ENCODE measurements at places on chromosomes 1 and 21.

DNA sequence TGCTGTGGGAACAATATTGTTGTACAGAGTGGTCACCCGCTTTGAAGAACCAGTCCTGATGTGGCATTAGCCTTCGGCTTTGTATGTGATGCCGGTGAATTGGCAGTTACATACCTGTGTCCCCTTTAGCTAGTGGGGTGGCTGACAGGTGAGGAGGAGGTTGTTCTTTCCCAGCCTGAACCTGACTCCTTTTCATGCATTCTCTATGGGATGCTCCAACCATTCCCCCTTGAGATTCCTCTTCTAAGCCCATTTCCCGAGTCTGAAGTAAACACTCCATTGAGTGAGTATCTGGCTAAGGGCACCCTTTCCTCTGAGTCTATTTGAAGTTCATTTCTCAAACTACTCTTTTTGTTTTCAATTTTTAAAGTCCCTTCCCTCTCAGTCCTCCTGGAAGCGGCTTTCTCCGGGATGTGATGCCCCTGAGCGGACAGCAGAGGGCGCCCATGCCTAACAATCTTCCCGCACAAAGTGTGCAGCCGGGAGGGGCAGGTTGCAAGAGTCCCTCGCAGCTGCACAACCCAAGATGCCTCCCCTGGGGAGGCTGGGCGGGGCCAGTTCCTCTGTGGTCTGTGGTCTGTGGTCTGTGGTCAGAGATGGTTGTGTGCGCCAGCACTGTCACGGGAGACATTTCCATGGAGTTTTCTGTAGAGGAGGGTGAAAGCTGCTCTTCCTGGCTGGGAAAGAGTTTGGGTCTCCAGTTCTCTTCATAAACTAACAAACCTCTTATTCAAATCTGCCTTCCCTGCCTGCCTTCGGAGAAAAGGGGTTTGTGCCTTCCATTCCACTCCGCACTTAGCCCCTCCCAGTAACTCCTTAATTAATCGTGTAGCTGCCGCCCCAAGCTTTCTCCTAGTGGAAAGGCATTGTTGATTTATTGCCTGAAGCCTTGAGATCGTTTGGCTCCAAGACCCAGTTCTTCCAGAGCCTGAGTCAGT is 36.4 kb upstream of the LMX1A start:
- peak; percentile 75 for DNase-seq

GRCh38 chr1:184770181-184770979 is 15.7 kb upstream of the EDEM3 start:
- DNase-seq: no peak

DNA sequence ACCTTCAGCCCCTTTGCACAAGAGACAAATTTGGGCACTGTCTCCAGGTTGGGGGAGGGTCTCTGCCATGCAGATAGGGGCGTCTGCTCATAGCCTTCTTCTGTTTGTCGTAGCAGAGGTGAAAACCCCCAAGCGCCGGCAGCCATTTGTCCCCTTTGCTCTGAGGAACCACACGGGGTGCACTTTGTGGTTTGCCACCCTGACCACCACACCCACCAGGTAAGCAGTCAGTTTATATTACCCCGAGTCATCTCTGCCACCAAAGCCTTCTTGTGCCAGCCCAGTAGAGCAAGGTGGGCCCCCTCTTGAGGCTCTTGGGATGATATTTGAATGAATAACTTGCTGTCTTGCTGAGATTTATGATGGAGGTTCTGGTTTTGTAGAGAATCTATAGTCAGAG is 111.8 kb downstream of the VPS13D start:
- DNase-seq: no peak

DNA sequence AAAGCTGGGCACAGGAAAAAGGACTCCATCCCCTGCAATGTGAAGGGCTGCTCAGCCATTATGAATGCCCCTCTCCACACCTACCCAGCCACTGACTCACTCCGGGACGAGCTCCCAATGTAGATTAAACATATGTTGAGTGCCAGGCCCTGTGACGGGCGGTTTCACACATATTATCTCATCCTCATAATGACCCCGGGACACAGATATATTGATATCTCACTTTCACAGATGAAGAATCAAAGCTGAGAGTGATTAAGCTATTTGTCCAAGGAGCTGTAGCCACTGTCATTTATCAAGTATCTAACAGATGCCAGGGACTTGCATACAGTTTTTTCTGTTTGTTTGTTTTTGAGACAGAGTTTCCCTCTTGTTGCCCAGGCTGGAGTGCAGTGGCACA is 35.0 kb upstream of the SLC30A1 start:
- no peak for DNase-seq

DNA sequence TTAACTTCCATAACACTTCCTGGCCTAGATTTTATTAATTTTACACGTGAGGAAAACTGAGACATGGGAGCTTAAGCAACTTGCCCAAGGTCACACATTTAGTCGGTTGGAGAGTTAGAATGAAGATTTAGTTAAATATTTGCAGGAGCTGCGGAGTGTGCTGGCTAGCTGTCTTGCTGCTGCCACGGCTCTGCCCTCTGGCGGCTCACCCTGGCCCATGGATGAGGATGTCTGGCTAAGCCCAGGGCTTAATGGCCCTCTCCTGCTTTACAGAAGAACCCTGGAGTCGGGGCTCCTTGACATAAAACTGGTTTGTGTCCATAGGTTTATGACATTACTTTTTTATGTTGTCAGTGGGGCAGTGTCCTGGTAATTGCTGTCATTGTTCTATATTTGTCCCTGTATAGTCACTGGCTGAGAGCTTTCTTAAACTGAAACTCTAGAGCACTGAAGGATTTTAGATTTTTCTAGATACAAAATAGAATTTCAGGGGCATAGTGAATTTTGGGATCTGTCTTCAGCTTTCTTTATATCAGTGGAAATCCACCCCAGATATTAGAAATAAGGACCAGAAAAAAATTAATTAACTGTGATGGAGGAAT is 88.9 kb upstream of the WLS start:
- peak; percentile 72 for DNase-seq

DNA sequence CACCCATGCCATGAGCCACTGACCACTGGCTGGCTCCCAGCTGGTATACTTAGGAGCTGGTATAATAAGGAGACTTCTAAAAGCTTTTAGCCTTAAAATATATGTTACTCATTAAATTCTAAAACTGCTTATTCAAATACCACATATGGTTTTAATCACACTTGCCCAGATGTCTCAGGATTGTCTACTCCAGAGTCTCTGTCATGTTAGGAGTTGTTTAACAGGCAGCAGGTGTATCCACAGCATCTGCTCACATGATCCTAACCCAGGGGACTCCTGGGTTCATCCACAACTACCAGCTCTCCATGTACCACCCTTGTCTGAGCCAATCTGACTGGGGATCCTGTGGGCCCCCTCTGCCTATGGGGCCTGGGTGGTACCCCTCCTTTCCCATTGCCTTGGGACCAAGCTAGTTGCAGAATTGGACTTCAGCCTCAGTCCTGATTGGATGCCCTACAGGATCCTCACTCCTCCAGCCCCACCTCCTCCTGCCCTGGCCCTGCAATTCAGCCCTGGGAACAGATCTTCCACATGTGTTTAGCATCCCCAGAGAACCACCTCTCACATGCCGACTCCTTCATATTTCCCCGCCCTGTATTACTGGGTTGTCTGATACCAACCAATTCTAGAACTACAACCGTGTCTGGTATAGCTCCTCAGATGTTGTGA is 61.3 kb downstream of the BCAR3 start:
- no peak for DNase-seq

DNA sequence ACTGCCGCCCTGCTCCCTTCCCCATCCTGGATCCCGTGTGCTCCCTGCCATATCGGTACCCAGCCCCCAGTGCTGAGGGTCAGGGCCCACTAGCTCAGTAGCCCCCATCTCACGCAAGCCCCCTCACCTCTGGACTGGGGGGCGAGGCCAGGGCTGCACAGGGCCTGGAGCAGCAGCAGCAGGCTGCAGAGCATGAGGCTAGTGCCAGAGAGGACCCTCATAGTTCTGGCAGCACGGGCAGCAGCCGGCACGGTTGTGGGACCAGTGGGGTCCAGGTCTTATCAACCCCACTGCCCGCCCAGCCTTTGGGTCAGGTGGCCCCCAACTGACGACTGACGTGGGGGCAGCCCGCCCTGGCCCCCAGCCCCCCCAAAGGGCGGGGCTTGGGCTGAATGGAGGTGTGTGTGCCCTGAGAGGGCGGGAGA is at the start of gene MATN1:
MATN1 (minus strand) TSS at position 255 of the 425 bp plus-strand sequence; CDS start at position 221, 34 bp downstream.
- no peak for DNase-seq

- DNase-seq: no peak
Measured at GRCh38 chr1:17839641-17840196, 84.6 kb downstream of the ACTL8 start.

DNA sequence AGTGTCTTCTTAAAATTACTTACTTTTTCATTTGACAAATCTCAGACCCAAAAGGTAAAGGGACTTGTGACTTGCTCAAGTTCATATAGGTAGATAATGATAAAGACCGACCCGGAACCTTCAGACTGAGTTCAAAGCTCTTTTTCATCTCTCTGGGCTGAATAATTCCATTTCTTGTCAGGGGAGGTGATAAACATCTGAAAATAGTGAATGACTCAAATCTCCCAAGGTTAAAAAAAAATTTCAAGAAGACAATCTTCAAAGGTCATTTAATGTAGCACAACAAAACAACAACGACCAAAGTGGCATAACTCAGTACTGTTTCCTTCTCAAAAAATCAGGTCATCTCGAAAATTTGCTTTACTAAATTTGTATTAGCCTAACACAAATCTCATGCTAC is 20.6 kb downstream of the LUZP1 start:
- DNase-seq: no peak

DNA sequence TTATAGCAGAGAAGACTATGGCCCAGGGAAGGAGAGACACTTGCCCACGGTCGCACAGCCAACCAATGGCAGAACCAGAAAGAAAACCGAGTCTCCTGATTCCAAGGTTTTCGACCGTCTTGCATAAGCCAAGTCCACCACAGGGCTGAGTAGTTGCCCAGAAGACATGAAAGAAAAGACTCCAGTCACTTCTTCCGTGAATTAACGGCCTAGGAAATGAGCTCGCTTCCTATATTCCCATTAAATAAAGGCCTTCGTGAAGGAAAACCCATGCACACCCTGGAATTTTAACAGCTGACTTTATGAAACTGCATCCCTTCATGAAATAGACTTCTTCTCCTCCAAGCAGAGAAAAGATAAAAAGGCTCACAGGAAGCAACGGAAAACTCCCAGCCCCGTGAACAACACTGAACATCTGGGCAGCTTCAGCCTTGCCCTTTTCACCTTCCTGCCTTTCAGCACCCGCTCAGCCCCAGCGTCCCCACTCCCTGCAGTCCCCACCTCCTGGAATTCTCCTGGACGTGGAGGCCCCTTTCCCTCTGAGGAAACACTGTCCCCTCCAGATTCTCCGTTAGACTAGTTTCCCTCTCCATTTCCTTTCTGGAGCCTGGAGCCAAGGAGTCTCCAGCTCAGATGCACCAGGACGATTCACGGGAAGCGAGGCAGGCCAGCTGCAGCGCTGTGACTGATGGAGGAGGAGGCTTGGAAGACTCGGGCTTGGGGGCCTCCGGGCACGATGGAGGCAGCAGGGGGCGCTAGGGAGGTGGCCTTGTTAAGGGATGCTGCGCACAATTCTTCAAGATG is 2.7 kb upstream of the MYOC start:
- peak; percentile 54 for DNase-seq

DNA sequence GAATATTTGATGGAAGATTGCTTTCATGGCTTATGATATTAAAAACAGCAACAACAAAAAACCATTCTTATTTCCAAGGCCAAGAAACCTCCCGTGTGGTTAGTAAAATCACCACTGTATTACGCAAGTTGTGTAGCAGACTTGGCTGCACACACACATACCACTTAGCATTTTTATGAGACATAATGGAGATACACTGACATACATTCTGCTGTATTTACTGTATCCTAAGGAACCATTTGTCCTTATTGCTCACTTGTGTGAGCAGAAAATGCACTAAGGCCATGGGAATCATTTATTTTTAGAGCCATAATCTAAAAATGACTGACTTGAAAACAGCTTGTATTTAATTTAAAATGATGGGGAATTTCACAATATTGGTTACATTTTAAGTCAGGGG is 584 bp upstream of the C1orf141 start:
- DNase-seq: no peak

DNA sequence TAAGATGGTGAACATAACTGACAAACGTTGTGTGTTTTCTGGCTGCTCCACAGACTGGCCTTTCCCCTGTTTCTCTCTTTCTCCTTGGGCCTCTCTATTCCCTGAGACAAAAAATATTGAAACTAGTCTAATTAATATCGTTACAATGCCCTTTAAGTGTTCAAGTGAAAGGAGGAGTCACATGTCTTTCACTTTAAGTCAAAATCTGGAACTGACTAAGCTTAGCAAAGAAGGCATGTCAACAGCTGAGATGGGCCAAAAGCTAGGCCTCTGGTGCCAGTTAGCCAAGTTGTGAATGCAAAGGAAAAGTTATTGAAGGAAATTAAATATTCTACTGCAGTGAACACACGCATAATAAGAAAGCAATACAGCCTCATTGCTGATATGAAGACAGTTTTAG is 32.2 kb upstream of the FCRL3 start:
- no peak for DNase-seq

DNA sequence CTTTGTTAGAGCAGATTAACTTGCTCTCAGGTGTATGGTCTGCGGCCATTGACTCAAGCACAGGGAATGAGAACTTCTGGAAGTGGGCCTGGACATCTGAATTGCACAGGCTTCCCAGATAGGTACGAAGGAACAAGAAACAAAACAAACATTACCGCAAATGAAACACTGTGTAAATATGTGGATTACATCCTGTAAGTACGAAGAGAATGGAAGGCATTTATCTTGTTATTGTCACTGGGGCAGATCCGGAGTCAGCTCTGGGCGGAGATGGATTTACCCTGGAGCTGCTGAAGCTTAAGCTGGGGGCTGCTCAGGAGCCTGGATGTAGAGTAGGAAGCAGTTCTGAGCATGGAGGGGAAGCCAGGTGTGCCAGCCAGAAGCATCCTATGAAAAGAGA is 6.8 kb downstream of the HES2 start:
- no peak for DNase-seq

- DNase-seq: peak; percentile 23
Measured at GRCh38 chr1:160428655-160429054, 28.3 kb downstream of the VANGL2 start.

DNA sequence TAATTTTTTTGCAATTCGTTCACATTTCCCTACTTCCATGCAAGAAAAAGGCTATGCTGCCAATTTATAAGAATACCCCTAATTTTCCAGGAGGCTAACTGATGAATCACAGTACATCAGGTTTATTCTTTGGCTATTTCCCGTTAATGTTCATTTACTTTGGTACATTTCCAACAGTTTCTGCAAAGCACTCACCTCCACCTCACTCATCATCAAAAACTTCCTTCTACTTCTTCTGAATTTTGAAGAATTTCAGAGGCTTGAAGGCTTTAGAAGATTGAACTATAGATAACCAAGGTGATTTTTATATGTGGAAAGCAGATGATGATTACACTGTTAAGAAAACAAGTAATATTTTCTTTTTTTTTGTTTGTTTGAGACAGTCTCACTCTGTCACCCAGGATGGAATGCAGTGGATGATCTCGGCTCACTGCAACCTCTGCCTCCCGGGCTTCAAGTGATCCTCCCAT is 60.5 kb upstream of the HP1BP3 start:
- no peak for DNase-seq
